GM19239 (cell line): ENCODE measurements at places on chromosomes 13 and 19.

GRCh38 chr13:27806744-27807387, 14.6 kb downstream of the GSX1 start:
- no peak for DNase-seq

GRCh38 chr13:113123226-113124201, 915 bp downstream of the F10 start:
- no peak for DNase-seq

- DNase-seq = peak; percentile 66
These were observed 977 bp upstream of the EFNB2 start for GRCh38 chr13:106536244-106537034.

DNA sequence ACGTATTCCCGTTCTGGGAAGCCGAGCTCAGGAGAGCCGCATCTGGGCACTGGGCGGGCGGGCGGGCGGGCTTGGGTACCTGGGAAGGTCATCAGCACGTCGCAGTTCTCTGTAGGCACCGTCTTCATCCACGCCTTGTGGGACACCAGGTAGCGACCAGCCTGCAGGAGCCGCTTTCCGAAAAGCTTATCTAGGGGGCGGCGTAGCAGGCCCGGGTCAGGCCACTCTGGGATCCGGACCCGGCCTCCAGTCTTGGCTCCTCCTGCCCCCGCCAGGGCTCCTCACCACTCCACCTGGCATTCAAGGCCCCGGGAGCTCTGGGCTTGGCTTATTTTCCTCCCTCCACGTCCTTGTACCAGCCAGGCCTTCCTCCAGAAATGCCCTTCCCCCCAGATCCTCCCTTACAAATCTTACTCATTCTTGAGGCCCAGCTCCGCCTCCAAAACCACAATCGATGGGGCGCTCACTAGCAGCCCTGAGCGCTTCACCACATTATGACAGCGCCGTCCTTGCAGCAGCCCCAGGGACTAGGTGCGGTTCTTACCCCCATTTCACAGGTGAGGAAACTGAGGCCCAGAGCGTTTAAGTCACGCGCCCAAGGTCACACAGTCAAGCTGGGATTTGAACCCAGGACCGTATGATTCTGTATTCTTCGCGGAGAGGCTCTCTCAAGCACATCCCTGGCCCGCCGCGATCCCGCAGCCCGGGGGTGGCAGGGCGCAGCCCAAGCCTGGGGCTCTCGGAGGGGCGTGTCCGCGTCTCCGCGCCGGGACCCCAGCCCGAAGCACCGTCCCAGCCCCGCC, 843 bp downstream of the ANO8 start:
- peak; percentile 77 for DNase-seq

GRCh38 chr13:93265800-93266199, 39.2 kb downstream of the GPC6 start:
- no peak for DNase-seq

DNA sequence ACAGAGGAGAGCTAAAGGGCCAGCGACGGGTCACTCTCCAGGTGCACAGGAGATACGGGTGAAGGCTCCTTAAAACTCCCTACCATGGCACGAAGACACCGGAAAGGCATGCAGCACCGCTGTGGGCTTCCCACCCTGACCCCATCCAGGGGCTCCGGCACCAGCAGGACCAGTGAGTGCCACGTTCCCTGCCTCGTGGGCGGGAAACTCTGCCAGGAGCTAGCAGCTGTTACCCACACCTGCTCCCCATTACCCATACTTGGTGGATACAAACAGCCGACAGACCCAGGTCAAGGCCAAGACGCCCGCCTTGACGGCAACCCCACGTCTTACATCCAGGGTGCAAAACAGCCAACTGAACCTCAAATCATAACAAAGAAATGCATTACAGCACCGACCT, 56.7 kb downstream of the GNG7 start:
- no peak for DNase-seq

GRCh38 chr13:44352202-44352601, 21.4 kb upstream of the SERP2 start:
- DNase-seq = no peak

GRCh38 chr19:46599716-46600373, 1.3 kb upstream of the CALM3 start:
- DNase-seq = no peak

GRCh38 chr13:90535421-90535820, 812.1 kb upstream of the MIR17HG start:
- no peak for DNase-seq
